Activated naive CD4-positive, alpha-beta T cell treated with anti-CD3 and anti-CD28 coated beads, Interleukin-2, amount 50 U/mL, for 16 hours (primary cell): ENCODE measurements at places on chromosomes 12 and 14.

GRCh38 chr12:80877721-80878265, 59.9 kb downstream of the LIN7A start:
- no peak for DNase-seq

GRCh38 chr14:37668646-37669045, 73.2 kb downstream of the TTC6 start:
- DNase-seq: no peak

- DNase-seq: no peak
Observed at GRCh38 chr12:59570145-59570544, 25.7 kb upstream of the SLC16A7 start.

GRCh38 chr12:99043319-99043914, 398.3 kb downstream of the APAF1 start:
- DNase-seq: peak; percentile 43

GRCh38 chr14:51129130-51129529, 34.2 kb upstream of the TRIM9 start:
- DNase-seq: no peak

GRCh38 chr12:4648104-4648500, 749 bp downstream of the AKAP3 start:
- no peak for DNase-seq

GRCh38 chr12:90729736-90730135, 225.2 kb downstream of the CCER1 start:
- no peak for DNase-seq

DNA sequence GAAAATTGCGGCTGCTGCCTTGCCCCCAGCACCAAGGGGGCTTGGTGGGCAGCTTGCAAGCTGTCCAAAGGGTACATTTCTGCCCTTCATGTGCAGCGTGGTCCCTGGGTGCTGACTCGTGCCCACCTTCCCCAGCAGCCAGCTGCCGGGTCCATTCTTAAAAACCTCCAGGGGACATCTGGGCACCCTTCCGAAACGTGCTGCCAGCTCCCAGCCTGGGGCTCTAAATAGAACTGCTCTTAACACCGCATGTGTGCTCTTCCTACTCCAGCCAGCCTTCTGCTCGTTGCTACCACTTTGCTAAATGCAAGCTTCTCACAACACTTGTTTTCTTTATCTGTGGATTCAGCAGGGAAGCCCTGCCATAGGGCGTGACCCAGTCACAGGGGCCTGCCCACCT, 66.0 kb downstream of the RIMBP2 start:
- DNase-seq: no peak

DNA sequence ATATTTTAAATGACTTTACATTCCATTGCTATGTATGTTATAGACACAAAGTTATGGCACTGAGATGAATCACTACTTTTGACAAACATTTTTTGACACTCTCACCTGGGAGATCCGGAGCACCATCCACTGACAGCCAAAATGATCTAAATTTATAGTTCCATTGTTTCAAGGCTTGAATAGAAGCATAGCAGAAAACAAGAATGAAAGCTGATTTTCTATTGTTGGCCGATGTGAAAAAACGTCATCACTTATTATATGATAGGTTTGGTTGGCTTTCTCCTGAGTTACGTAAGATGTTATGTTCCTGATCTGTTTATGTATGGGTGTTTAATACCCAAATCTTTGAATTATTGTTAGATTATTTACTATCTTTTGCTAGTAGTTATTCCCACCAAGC, 306.2 kb downstream of the PAWR start:
- no peak for DNase-seq

DNA sequence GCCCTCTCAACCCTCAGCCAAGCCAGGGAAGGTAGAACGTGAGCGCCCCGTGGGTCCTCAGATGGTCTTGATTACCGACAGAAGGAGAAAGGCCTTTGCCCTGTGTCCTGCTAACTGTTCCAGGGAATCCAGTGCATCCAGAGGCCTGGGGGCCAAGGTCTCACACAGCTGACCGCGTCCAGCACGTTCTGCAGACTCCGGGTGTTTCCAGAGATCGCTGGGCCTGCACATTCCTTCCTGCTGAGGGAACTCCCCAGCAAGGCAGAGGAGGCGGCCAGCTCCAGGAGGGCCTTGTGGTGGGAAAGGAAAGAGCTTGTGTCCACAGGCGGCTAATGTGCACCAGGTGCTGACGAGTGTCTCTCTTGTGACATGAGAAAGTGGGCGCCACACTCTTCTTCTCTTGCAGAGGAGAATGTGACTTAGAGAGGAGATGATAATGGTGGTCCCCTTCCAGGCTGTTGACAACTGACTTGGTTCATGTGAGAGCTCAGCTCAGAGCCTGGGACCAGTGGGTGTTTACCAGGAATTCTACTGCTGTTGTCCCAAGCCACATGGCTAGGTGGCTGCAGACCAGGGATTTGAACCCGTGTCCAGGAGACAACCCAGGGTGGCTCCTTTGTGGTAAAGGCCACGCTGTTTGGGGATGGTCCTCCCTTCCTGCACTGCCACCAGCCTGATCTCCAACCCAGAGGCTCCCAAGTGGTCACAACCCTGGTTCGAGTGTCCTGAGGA, 46.8 kb upstream of the DLK1 start:
- no peak for DNase-seq

GRCh38 chr14:101031186-101031585, 127.7 kb upstream of the RTL1 start:
- DNase-seq: no peak

DNA sequence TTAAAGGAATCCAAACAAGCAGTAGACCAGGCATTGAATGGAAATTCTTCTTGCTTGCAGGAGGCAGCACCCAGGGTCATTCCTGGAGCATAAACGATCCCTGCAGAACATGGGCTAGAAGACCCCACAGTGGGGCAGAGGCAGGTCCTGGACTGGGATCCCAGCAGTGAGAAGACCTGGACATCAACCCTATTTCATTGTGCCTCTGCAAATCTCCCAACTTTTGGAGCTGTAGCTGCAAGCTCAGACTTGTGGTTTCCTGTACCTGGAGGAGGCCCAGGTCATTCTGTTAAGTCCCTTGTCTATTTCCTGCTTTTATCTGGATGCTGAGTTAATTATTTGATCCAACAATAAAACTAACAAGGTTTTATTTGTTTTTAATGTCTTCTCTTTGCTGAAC, 61.7 kb downstream of the CALM1 start:
- DNase-seq: no peak

- DNase-seq: peak; percentile 68
Observed at GRCh38 chr14:101705733-101706508, 55.6 kb upstream of the PPP2R5C start.

DNA sequence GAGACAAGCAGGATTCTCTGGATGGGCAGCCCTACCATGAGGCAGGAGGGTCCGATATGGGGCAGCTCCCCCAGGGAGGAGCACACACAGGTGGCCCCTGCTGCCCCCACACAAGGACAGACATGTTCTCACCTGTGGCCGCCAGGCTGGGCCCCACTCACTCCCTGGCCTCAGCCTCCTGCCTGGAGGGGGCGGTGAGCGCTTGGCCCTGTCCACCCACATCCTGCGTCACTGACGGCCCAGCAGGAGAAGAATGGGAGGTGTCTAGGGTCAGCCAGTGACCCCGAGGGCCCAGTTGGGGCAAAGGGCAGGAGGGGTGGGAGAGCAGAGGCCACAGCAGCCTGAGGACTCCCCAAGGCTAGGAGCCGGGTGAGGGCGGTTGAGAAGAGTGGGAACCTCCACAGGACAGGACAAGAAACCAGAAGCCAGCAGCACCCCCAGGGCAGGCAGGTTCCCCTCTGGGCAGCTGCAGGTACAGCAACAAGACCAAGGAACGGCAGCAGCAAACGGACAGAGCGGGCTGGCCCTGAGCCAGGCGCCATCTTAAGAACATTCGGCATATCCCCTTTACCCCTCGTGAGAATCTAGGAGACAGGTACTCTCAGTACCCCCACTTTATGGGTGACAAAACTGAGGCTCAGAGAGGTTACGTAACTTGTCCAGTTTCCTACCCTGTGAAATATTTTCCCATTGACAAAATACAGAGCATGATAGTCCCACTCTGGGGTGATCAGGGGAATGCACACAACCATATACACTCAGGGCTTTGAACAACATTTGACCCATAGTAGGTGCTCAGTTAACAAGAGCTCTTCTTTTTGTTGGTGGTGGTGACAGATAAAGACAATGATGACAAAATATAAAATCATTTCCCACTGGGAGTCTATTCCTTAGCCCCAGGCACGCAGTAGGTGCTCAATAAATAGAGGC, 74.3 kb downstream of the NCOR2 start:
- no peak for DNase-seq

DNA sequence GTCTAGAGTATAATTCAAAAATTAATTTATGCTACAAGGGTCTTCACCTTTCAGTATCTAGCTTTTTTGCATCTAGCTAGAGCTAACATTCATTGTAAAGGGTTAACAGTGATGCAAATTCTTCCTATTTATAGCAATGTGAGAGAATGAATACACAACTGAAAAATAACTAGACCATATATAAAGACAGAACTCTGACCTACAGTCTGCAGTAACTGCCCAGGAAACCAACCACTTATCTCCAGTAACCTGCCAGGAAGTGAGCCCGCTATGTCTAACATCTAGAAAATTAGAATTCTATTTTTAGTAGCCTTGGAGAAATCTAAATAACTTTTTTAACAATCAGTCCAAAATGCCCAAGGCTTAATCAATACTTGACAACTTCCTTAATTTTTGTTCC, 1021.9 kb downstream of the LRFN5 start:
- no peak for DNase-seq

DNA sequence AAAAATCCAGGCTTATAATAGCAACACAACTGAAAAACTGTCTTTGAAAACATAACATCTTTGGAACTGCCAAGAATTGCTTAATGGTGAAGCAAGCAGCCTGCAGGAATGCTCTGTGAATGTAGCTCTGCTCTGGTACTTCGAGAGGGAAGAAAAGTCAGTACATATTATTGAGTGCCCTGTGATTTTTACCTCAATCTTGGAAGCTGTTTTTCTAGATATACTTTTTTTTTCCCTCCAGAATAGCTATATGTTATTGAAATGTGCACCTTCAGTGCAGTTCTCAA, 508.1 kb downstream of the PCNX1 start:
- no peak for DNase-seq

- DNase-seq: peak; percentile 32
Observed at GRCh38 chr14:102323102-102323501, 3.6 kb downstream of the ZNF839 start.

DNA sequence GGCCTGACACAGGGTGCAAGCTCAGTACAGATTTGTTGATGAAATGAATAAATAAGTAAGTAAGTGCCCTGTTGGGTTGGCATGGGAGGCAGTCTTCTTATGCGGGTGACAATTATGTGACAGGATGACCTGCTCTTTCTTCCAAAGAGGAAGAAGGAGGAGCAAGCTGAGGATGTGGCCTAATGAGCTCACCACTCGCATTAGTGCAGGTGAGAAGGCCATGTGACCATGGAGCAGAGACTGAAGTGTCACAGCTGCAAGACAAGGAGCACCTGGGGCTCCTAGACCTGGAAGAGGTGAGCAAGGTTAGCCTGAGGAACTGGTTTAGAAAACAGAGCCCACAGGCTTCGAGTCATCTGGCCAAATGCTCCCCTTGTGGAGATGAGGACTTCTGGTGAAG, 34.9 kb downstream of the LRTM2 start:
- no peak for DNase-seq

DNA sequence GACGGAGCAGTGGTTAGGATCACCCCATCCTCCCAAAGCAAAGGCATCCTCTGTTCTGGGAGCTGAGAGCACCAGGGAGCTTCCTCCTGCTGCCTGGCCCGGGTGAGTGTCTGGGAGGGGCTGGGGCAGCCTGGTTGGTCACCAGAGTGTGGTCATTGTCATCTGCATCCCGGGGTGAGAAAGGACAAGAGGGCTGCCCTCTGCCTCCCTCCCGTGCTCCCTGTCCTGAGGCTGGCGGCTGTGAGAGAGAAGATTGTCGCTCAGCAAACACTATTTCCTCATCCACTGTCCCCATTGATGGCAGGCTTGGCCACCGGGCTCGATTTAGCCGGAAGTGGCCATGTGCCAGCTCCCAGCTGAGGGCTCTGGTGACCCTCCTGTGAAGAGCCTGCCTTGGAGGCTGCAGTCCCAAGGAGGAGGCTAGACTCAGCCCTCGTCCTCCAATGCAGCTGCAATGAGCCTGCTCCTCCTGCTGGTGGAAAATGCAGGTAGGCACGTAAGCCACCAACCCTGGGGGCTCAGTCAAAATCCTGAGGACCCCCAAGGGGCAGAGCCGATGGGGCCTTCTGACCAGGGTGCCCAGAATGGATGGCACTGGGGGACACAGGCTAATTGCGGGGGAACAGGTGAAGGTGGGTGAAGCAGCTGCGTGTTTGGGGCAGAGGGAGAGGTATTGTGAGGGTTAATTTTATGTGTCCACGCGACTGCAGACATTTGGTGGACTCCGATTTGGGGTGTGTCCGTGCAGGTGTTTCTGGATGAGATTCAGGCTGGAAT, 155.7 kb downstream of the KIF26A start:
- peak; percentile 5 for DNase-seq

- no peak for DNase-seq
Observed at GRCh38 chr14:58663494-58664111, 25.8 kb downstream of the DACT1 start.

DNA sequence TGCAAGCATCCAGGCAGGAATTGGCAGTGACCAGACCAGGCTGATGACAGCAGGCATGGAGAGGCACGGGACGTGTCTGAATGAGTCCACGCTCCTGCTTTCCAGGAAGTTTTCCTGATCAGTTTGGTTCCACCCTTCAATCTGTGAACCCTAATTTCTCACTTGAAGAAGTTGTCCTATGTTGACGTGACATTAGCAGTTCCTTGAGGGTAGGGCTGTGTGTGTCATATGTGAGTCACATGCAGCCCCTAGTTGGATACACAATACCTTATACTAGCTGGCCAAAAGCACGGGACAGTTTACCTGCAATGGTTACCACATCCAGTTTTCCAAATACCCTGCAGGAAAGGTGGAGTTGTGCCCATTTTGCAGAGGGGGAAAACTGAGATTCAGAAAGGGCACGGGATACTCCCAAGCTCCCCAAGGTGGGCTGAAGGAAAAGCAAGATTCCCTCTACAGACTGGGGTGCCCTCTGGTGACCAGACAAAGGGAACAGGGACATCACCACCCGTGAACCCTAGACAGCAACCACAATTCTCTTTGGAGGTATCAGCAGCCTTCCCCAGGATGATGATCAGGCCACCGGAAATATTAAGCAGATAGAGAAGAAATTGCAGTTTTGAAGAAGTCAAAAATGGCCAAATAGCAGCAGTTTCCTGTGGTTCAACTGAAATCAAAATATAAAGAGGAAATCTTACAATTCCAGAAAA, 194.5 kb downstream of the PHETA1 start:
- no peak for DNase-seq

DNA sequence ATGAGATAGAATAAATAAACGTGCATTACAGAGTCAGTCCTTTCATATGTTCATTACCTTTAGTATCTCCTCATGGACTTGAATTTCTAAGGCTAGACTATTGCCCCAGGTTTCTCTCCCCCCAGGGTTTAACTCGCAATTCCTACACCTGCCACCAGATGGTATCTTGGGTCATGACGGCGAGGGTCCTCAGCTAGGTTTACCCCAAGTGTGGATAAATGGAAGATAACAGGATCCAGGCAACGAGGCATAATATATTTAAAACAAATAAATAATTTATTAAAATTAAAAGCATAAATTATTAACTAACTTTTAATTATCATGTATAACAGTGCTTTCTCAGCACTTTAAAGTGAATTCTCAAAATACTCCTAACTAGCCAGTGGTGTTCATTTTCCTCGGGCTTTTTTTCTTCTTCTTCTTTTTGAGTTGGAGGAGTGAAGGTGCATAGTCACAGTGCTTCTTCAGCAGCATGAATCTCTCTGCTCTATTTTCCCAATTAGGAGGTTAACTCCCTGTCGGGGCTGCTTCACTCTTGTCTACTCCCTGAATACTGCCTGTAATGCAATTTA, 243.5 kb upstream of the CAND1 start:
- peak; percentile 57 for DNase-seq

GRCh38 chr12:130526813-130527212, 189.1 kb downstream of the PIWIL1 start:
- no peak for DNase-seq

GRCh38 chr12:4119157-4119761, 154.3 kb upstream of the CCND2 start:
- DNase-seq: peak; percentile 58
